ENCODE measurements at places on chromosomes 6 and 20. TPM values are rescaled to one million over a fixed set of nuclear protein-coding genes. Genes with fewer than 3 reads are reported as not detected.

Gene CDH26
- total RNA-seq: 6.6 TPM

Gene HLA-DQA1
- total RNA-seq: 7.4 TPM

Gene CEP250
- 10.1 TPM for total RNA-seq

Gene PSORS1C1
- 9.6 TPM for total RNA-seq

Gene YTHDF1
- 27.7 TPM for total RNA-seq

Gene RNF5
- 48.4 TPM for total RNA-seq

Gene BPIFB4
- total RNA-seq: not detected

Gene HLA-DQB1
- 3.2 TPM for total RNA-seq

Gene PCSK2
- total RNA-seq: 0.98 TPM

Gene KIF13A
- 43.0 TPM for total RNA-seq

Gene CNR1
- 6.1 TPM for total RNA-seq

Gene NKAIN4
- total RNA-seq: not detected

Gene SIRPB1
- total RNA-seq: 2.5 TPM

Gene C2
- 2.9 TPM for total RNA-seq

Gene CGA
- not detected for total RNA-seq

Gene ECT2L
- total RNA-seq: not detected

Gene MLN
- not detected for total RNA-seq

Gene ZNF334
- 5.4 TPM for total RNA-seq

Gene TRIM10
- total RNA-seq: not detected

Gene PRDM13
- not detected for total RNA-seq

Gene RSPH4A
- not detected for total RNA-seq

Gene OR2H1
- not detected for total RNA-seq

Gene LY6G5B
- total RNA-seq: 7.4 TPM

Gene NOX3
- not detected for total RNA-seq

Gene PTCHD4
- not detected for total RNA-seq

Gene MTFR2
- 1.2 TPM for total RNA-seq

Gene SLC22A3
- 16.5 TPM for total RNA-seq

Gene TFAP2C
- 20.6 TPM for total RNA-seq

Gene NQO2
- 11.8 TPM for total RNA-seq

Gene LY6G6C
- total RNA-seq: not detected

Gene PROKR2
- total RNA-seq: not detected

Gene GRM1
- not detected for total RNA-seq

Gene OR2B2
- not detected for total RNA-seq

Gene HCK
- total RNA-seq: 10.1 TPM

Gene ENPP5
- 2.5 TPM for total RNA-seq

Gene TFAP2D
- not detected for total RNA-seq

Gene OPRM1
- 0.98 TPM for total RNA-seq

Gene GINS1
- 2.0 TPM for total RNA-seq

Gene KIF25
- not detected for total RNA-seq

Gene CNBD2
- total RNA-seq: 2.7 TPM

Gene MCCD1
- total RNA-seq: not detected

Gene ELMO2
- 73.9 TPM for total RNA-seq

Gene TTBK1
- not detected for total RNA-seq

Gene PNLDC1
- not detected for total RNA-seq

Gene BANF2
- total RNA-seq: not detected

Gene SOX12
- total RNA-seq: 4.4 TPM

Gene GLP1R
- not detected for total RNA-seq

Gene TRIM31
- total RNA-seq: not detected

Gene FAXC
- 6.6 TPM for total RNA-seq

Gene GCNT2
- 17.2 TPM for total RNA-seq

Gene FOXQ1
- 6.4 TPM for total RNA-seq
